Natural killer cell (primary cell): ENCODE measurements at places on chromosomes 7 and 10. TPM values are rescaled to one million over a fixed set of nuclear protein-coding genes. Genes with fewer than 3 reads are reported as not detected.

The CHST15 gene
- total RNA-seq: 1.9 TPM

The GIMAP6 gene
- total RNA-seq: 51.9 TPM

The CDK1 gene
- total RNA-seq: 2.4 TPM

The SAMD9L gene
- total RNA-seq: 49.2 TPM

The C7orf57 gene
- 0.85 TPM for total RNA-seq

DNA sequence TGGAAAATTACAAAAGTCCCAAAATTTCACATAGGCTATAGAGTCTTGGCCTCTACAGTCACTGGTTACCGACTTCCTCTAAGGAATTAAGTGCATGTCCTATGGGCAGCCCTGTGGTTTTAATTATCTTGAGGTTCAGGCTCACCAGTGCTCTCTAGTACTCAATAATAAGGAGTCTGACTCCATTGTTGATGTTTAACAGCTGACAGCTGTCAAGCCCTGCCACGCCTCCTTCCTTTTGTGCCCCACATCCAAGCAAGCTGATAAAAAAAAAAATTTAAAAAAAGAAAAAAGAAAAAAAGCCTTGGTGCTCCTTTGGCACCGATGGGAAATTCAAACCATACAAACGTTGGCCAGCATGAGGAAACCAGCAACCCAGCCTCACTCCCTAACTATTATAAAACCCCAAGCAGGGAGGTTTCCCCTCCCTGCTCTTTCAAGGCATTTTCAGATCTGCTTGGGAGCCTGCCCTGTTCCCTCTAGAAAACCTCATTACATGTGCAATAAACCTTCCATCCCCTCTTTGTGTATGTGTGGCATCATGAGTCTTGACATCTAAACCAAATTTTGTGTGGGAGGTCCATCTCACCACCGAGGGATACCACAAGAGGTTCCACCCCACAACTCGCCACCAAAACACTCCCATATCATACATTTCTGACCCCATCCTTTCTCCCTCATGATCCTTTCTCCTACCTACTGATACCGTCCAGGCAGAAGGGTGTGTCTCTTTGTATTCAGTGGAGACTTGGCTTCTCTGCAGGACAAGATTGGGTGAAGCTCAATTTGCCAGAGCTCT, 70.9 kb upstream of the CCDC71L start:
- no peak overlapping the region for H3K4me3 ChIP-seq
- H3K27me3 ChIP-seq: no peaks in the 10 kb centered on the region
- peaks cover 19% of the 10 kb centered on the region for H3K4me1 ChIP-seq
- no peak overlapping the region for H3K27ac ChIP-seq

- no peak for DNase-seq
- H3K27ac ChIP-seq: no peak overlapping the region
- H3K36me3 ChIP-seq: no peaks in the 10 kb centered on the region
- H3K4me1 ChIP-seq: peaks cover 4% of the 10 kb centered on the region
- H3K27me3 ChIP-seq: no peaks in the 10 kb centered on the region
Observed at GRCh38 chr7:25500393-25500921, 272.2 kb upstream of the NPVF start.

DNA sequence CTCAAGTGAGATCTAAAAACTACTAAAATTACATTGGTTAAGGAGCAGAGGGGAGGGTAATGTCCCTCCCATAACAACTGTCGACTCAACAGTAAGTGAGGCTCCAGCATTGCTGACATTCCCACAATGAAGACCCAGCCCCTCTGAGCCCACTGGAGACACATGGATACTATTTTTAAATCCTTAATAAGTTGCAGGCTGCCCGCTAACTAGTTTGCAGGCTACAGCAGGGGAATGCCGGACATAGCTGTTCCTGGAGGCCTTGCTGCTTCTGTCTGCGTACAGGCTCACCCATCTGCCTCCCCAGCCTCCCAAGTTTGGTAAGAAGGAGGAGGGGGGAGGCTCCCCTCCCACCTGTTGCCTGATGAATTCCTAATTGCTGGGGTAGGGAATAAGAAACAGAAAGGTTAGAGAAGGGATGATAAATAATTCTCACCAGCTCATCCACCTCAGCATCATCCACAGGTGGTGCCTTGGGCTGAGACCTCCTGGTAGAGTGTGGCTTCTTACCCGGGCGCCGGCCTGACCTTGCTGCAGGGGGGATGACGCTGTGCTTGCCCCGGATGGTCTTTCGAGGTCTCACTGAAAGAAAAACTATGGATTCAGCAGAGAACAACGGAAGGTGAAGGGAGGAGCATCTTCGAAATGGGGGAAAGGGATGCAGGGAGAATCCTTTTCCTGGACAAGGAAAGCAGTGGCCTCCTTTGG, 10.1 kb downstream of the FZD9 start:
- no peak overlapping the region for H3K4me3 ChIP-seq
- H3K27ac ChIP-seq: no peak overlapping the region

GRCh38 chr10:60048091-60048501, 141.7 kb upstream of the CCDC6 start:
- no peaks in the 10 kb centered on the region for H3K36me3 ChIP-seq
- no peak overlapping the region for H3K27ac ChIP-seq
- no peaks in the 10 kb centered on the region for H3K27me3 ChIP-seq
- H3K4me1 ChIP-seq: no peaks in the 10 kb centered on the region

GRCh38 chr10:49827297-49827696, 65.2 kb upstream of the OGDHL start:
- H3K36me3 ChIP-seq: peaks cover 19% of the 10 kb centered on the region
- H3K27me3 ChIP-seq: no peaks in the 10 kb centered on the region
- no peak for DNase-seq

- no peaks in the 10 kb centered on the region for H3K27me3 ChIP-seq
- no peaks in the 10 kb centered on the region for H3K4me1 ChIP-seq
- no peak overlapping the region for H3K27ac ChIP-seq
- H3K4me3 ChIP-seq: no peak overlapping the region
Observed at GRCh38 chr7:78264105-78264504, 465.5 kb downstream of the PHTF2 start.

GRCh38 chr7:123279949-123280348, 80.2 kb upstream of the SLC13A1 start:
- H3K27me3 ChIP-seq: no peaks in the 10 kb centered on the region
- H3K36me3 ChIP-seq: no peaks in the 10 kb centered on the region
- no peaks in the 10 kb centered on the region for H3K4me1 ChIP-seq

DNA sequence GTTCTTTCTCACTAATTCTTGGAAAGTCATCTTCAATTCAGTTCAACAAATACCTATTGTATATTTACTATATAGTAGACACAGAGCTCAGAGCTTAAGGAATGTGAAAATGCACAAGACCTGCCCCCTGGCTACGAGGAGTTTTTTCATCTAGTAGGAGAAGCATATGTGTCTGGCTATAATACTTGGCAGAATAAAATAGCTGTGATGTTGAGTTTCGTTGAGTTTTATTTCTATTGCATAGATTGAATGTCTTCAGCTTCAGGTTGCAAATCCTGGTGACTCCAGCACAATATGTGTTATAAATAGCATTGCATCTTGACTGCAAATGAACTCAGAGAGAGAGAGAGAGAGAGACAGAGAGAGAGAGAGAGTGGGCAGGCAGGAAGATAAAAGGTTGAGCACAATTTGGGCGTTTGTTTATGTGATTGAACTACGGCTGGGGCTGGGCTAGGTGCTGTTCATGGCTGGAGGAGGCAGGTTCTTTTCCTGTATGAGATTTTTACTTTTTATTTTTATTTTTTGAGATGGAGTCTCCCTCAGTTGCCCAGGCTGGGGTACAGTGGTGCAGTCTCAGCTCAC, 229.6 kb downstream of the GALNT17 start:
- no peaks in the 10 kb centered on the region for H3K27me3 ChIP-seq
- H3K36me3 ChIP-seq: no peaks in the 10 kb centered on the region

DNA sequence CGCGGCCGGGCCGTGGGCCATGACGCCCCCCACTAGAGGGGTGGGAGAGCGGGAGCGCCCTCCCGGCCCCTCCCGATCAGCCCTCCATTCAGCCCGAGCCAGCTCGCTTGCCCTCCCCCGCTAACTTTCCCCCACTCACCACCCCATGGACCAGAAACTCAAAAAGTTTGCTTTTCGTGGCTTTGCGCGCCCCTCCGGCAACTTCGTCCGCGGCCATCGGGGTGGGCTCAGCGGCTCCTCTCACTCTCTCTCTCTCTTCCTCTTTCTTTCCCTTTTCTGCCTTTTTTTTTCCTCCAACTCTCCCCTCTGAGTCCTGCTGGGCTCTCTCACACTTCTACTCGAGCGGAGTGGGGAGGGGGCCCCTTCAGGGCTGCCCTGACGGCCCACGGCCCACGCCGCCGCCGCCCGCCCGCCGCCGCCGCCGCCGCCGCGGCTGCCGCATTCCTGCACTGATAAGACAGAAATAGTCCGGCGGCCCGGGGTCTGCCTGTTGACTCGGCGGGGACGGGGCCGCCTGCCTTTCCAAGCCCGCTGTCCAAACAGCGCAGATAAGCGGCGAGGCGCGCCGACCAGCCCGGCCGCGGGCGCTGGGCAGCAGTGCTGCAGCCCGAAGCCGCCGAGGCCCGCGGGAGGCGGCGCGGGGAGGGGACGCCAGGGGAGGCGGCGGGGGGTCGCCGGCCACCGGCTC, at the start of gene SMARCD3:
TSS of gene SMARCD3 (minus strand) at position 349 of the 688 bp plus-strand sequence. CDS start at position 217, 132 bp downstream.
- DNase-seq: no peak
- H3K27ac ChIP-seq: no peak within 1 kb of the TSS
- H3K4me1 ChIP-seq: peaks cover 58% of the 10 kb centered on the region
- no peaks in the 10 kb centered on the region for H3K36me3 ChIP-seq
- H3K4me3 ChIP-seq: peak within 1 kb of the TSS; percentile 36

DNA sequence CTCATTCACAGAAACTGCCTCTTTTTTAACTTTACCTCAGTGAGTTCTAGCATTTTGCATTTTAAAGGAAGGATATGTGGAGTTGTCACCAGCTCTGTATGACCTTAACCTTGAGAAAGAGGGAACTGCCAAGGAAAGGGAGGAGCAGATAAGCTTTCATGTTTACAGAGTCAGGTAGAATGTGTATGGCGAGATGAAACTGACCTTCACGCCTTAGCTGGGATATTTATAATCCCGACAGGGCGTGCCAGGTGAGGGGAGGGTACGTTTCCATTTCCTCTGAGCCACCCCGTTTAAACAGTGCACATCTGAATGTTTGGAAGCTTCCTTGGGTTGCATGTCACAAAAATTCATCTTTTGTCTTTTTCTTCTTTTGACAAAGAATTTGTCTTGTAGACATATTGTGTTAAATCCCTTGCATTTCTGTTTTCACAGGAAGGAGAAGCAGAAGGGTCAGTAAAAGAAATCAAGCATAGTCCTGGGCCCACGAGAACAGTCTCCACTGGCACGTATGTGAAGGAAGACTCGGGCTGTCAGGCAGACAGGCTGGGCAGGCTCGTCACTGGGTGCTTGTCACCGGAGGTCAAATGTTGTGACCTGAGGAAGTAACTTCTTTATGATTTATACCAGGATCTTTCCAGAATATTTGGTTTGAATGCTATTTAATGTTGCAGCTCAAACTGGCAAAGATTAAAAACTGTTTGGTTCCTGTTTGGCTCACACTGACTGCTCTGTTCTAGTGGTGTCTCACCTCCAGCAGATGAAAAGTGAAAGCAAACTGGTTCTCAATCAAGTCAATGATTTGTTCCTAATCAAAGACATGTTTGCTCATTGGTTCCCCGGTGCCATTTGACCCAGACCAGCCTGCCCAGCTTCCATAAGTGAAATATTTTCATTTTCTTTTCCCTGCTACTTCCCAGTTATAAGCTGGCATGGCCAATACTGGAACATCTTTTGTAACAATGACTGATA, 16.2 kb downstream of the OPTN start:
- no peak overlapping the region for H3K4me3 ChIP-seq
- peaks cover 62% of the 10 kb centered on the region for H3K36me3 ChIP-seq
- H3K4me1 ChIP-seq: peaks cover 23% of the 10 kb centered on the region
- peak overlapping the region; percentile 90 for H3K27ac ChIP-seq
- no peaks in the 10 kb centered on the region for H3K27me3 ChIP-seq

GRCh38 chr10:123784216-123784615, 107.4 kb downstream of the CPXM2 start:
- H3K4me1 ChIP-seq: no peaks in the 10 kb centered on the region
- no peaks in the 10 kb centered on the region for H3K27me3 ChIP-seq
- no peaks in the 10 kb centered on the region for H3K36me3 ChIP-seq
- no peak overlapping the region for H3K4me3 ChIP-seq
- no peak for DNase-seq

DNA sequence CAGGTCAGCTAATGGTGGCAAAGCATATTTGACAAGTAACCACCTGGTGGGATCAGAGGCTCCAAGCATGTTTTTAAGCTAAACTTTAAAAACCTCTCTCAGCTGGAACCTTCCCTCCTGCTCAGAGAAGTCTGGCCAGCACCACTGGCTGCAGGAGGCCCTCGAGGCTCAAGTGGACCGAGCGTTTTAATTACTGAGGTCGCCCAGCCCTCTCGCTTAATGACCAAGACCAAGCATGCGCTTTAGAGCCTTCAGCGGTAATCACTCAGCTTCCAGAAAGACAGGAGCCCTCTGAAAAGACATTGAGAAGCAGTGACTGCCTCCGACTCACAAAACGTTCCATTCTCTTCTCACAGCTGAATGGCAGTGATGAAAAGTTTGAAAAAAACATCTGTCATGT, 383.4 kb upstream of the ADARB2 start:
- no peak overlapping the region for H3K27ac ChIP-seq
- no peak overlapping the region for H3K4me3 ChIP-seq
- no peaks in the 10 kb centered on the region for H3K36me3 ChIP-seq
- no peak for DNase-seq
- no peaks in the 10 kb centered on the region for H3K4me1 ChIP-seq

DNA sequence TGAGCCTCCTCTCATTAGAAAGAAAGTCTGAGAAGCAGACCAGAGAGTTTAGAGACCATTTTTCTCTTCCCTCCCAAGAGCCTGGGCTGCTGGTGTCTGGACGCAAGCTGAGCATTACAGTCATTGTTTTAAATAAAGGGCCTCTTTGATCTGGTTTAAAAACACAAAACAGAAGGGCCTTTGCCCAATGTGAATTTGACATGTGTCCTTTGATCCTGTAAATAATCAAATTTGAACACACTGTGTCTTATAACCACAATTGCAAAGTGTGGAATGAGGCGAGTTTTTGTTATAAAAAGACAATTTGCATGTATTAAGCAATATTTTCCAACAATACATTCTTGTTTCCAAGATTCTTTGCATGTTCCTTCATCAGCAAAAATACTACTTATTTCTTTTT, 158.5 kb downstream of the C7orf25 start:
- H3K4me1 ChIP-seq: no peaks in the 10 kb centered on the region
- DNase-seq: no peak
- no peak overlapping the region for H3K4me3 ChIP-seq
- H3K36me3 ChIP-seq: no peaks in the 10 kb centered on the region
- H3K27me3 ChIP-seq: no peaks in the 10 kb centered on the region
- no peak overlapping the region for H3K27ac ChIP-seq

GRCh38 chr10:7519351-7519750, 108.5 kb upstream of the SFMBT2 start:
- peaks cover 4% of the 10 kb centered on the region for H3K4me1 ChIP-seq
- DNase-seq: no peak
- H3K4me3 ChIP-seq: no peak overlapping the region
- H3K27ac ChIP-seq: no peak overlapping the region
- H3K36me3 ChIP-seq: no peaks in the 10 kb centered on the region

- H3K27me3 ChIP-seq: no peaks in the 10 kb centered on the region
- DNase-seq: no peak
- H3K4me3 ChIP-seq: no peak overlapping the region
- H3K36me3 ChIP-seq: no peaks in the 10 kb centered on the region
Observed at GRCh38 chr7:105297985-105298384, 90.7 kb downstream of the SRPK2 start.
